ENCODE measurements at places on chromosomes 16 and 17.
A peak's percentile ranks its signal among the peaks of the same experiment; 100 is the strongest.

DNA sequence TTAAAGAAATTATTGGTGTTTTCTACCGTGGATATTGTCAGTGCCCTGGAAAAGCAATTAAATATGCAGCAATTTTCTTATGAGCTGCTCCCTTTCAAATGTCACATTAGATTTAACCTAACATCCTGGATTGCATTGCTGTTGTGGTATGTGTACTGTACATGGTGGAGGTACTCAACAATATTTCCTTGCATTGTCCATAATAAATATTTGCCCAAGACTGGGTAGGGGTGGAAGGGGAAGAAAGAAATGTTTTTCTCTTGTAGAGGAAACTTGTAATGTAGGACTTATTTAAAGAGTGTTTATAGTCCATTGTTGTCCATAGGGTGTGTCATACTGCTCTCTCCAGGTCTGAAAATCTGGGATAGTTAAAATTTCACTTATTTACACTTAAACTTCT lies 346.2 kb upstream of the TBX2 start:
- no peak for DNase-seq

- DNase-seq, result no peak
Measured at GRCh38 chr17:45651145-45651709, 132.9 kb upstream of the CRHR1 start.

GRCh38 chr17:65025297-65025696 lies 31.2 kb downstream of the GNA13 start:
- no peak for DNase-seq

DNA sequence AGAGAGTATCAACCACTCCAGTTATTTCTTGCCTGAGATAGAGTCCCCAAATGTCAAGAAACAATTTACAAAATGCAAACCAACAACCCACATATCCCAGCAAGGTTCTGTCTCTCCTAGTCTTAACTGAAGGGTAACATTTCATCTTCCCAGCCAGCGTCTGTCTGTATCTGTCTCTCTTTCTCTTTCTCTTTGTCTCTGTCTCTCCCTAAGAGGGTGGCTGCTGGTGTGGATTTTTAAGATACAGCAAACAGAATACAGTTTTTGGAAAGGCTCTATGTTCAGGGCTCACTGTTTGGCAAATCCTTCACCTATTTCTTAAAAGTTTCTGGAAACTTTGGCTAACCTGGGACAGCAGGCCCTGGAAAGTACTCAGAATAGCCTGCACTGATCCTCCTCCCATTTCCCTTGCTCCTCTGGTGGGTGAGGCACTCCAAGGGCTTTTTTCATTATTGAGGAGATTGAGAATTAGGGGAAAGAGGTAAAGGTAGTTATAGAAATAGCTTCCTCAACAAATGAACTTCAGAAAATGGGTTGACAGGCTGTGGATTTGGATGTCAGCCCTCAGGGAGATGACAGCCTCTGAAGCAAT lies 6.2 kb downstream of the HOXB4 start:
- no peak for DNase-seq

DNA sequence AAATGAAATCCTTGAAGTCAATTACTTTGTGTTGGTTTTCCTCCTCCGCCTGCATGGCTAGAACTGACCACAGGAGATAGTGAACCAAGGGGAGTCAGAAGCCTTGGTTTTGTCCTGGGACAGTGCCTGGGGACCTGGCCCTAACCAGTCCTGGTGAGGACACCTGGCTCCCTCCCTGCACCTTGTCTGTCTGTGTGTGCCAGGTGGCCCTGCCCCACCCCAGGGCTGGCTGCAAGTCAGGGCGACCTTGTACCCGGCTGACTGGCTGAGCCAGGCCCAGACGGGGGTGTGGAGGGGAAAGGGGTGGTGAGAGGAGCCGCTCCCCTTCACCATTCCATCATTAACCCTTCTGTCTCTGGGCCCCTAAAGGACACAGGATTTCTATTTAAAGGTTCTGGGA lies 3.4 kb downstream of the RAPGEFL1 start:
- no peak for DNase-seq

DNA sequence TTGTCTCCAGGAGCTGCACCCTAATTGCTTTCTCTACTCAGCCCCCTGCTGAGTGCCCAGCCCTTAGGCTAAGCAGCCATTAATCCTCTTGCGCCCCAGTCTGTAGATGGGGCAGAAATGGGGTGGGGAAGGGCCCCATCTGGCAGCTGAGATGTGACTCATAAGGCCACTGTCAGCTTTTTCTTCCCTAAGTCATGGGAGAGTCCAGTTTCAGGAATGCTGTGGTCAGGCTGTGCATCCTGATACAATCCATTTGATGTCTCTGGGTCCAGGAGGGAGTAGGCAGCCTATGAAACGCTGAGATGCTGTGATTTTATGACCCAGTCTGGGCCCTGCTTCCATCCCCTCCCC lies 12.3 kb downstream of the PLXDC1 start:
- DNase-seq, result no peak

DNA sequence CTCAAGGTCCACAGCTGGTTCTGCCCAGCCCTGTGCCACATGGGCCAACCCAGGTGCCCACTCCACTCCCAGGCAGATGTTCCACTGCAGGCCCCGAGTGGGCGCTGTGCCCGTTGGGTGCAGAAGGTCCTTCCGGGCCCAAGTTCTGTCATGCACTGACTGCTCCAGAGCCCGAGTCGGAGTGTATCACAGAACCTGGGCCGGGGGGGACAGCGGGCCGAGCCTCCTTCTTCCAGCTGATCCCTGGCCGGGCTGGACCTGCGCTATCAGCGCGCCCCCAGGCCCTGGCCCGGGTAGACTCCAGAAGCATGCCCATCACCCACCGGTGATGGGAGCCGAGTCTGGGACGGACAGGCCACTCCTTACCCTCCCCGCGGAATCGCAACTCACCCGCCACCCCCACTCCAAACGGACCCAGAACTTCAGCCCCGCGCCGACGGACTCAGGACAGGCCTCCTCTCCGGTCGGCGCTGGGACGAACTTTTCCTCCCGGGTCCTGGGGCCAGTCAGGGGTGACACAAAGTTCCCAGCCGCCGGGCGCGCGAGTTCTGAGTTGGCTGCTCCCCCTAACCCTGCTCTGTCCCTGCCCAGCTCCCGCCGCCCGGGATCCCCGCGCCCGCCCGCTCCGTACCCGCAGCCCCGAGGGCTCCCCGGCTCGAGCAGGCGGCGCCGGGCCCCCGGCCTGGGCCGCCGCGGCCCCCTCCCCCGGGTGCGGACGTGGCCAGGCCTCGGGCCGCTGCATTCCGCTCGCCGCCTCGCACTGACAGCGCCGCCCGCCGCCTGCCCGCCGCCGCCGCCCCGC lies at the start of gene COPZ2:
COPZ2 (minus strand) TSS at position 762 of the 802 bp plus-strand sequence; CDS start at position 742, 20 bp downstream.
- no peak for DNase-seq

DNA sequence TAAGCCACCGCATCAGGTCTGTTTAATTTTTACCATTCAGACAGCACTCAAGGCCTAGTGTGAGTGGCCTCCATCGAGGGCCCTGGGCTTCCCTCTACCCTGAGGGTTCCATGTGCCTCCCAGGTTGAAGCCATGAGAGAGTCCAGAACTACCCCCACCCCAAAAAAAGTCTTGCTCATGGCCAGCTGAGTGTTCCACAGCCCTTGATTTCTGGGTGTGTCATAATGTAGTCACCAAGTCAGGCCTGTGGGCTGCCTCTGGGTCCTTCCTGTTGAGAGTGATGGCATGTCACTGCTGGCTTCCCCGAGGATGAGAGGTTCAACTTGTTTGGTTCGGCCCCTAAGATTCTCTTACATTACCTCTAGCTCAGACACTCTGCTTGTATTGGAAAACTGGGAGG lies 100.6 kb downstream of the PITPNC1 start:
- DNase-seq, result no peak

- DNase-seq, result no peak
Measured at GRCh38 chr16:4089811-4090301, 26.4 kb downstream of the ADCY9 start.

GRCh38 chr17:4026255-4026654 lies 62.0 kb upstream of the ATP2A3 start:
- no peak for DNase-seq

GRCh38 chr17:28398280-28398981 lies 7.6 kb downstream of the SLC46A1 start:
- DNase-seq, result no peak

DNA sequence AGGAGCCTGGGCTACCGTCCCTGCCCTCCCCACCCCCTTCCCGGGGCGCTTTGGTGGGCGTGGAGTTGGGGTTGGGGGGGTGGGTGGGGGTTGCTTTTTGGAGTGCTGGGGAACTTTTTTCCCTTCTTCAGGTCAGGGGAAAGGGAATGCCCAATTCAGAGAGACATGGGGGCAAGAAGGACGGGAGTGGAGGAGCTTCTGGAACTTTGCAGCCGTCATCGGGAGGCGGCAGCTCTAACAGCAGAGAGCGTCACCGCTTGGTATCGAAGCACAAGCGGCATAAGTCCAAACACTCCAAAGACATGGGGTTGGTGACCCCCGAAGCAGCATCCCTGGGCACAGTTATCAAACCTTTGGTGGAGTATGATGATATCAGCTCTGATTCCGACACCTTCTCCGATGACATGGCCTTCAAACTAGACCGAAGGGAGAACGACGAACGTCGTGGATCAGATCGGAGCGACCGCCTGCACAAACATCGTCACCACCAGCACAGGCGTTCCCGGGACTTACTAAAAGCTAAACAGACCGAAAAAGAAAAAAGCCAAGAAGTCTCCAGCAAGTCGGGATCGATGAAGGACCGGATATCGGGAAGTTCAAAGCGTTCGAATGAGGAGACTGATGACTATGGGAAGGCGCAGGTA lies 762 bp downstream of the CDK12 start:
- no peak for DNase-seq

DNA sequence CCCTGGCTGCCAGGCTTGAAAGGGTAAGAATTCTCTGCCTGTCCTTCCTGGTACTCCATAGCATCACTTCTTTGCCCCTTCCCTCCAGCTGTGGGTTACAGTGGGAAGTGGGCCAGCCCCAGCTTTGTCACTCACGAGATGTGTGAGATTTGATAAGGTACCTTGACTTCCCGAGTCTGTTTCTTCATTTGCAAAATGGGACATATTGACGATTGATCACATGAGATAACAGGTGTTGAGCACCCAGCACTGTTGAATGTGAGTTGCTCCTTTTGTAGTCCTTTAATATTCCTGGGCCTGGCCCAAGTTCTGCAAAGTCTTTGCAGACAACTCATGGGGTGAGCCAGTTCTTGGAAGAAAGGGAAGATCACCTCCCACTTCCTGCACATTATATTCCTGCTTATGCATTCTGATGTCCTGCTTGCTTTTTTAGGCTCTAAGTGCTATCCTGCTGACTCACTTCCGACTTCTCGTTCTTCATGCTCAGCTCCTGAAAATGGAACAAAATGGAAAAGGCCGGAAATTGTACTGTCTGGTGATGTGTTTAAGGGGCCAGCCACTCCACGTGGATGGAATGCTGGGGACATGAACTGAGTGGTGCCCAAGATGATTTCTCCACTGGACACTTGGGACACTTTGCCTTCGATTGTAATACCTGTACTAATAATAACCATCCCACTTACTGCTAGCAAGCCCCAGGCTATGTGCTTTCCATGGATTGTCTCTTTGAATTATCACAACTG lies 8.3 kb upstream of the NLK start:
- peak; percentile 49 for DNase-seq

DNA sequence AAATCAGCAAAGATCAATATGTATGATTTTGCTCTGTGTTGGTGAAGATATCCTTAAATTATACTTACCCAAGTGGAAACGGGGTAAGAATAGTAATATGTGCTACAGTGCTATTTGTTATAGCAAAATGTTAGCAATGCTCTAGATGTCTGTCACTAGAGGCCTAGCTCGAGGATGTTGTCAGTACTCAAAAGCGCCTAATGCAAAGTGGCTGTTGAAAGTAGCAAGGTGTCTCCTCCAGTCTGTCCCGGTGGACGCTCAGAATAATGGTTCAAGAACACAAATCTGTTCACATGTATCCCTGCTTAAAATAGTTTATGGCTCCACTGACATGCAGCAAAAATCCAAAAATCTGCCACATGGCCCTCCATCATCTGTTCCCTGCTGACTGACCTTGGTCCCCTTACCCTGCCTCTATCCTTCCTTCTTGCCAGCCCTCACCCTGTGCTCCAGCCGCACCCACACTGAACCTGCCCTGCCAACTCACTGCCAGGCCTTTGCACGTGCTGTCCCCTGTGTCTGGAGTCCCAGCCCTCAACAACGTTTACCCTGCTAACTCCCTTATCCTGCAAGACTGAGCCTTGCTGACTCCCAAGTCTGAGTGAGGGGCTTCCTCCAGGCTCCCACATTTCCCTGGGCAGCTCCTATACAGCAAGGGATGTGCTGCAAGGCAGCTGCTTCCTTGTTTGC lies 9.6 kb upstream of the RNF112 start:
- no peak for DNase-seq

DNA sequence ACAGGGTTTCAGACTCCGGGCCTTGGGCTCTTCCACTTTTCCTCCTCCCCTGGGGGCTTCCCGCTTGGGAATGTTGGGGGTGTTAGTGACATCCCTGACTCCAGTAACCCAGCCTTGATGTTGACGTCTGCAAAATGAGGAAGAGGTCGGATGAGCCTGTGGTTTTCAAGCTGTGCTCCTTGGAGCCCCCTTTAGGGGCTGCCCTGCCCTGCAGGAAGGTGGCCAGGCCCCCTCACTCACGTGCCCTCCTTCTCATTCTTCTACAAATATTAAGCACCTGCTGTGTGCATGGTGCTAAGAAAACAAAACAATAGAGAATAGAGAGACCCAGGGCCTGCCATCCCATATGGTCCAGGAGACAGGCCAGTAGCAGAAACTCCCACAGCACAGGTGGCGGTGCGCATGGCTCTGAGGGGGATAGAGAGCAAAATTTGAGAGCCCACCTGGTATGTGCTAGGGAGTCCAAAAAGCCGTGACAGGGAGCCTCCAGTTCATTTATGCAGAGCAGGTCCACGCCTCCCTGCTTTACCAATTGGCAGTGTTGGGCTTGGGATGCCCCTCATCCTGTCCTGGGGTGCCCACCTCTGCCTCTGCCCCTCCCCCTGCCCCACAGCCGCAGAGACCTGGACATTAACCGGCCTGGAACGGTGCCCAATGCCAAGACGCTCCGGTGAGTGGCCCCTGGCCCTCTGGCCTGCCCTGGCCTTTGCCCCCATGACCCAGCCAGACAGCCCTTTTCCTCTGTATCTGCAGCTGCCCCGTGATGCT lies 7.4 kb downstream of the NDRG4 start:
- DNase-seq, result no peak

DNA sequence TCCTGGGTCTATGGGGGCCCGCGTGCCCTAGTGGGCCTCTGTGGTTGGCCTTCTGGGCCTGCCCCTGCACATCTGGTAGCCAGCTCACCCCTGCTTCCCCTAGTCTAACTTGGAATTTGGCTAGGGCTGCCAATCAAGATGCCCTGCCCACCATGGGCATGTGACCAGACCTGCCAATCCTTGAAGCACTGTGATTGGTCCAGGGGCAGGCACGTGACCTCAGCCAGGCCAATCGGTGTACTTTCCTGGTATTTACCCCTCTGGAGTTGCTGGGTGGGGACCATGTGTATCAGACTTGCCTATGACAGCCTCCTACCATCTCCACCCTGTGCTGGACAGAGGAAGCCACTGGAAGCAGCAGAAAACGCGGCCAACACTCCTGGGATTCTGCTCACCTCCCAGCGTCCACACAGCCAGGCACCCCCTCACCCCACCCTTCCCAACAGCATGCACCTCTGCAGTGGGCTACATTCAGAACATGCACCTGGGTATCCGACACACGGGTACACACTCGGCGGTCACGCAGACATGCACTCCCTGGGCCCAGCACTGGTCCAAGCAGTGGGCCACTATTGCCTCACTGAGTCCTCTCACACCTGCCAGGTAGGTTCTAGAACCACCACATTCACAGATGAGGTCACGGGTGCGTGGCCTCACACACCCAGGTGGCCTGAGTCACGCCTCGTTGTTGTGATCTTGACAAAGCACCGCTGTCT lies 96.9 kb downstream of the RBFOX3 start:
- DNase-seq, result no peak

Data from astrocyte of the cerebellum (primary cell).